ENCODE measurements at places on chromosomes 7 and 10.
A peak's percentile ranks its signal among the peaks of the same experiment; 100 is the strongest.

DNA sequence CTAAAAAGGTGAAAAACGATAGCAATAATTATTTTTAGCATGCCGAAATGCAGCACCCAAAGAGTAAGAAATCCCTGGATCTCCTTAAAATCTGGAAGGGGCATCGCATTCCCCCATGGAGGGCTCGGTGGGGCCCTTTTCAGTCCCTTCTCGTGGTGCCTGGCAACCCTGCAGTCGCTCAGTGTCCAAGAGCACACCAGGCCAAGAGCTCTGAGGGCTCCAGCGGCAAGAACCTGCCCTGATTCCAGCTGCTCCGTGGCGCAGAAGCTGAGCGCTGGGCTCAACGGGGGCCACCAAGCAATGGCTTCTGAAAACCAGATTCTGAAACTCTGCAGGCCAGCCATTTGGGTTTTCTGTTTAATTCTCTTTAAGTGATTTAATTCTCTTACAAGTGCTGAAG is 131.2 kb downstream of the PRKAG2 start:
- no peak for ATAC-seq

- ATAC-seq: no peak
These were observed 1131.9 kb upstream of the CELF2 start for GRCh38 chr10:9885761-9886160.

DNA sequence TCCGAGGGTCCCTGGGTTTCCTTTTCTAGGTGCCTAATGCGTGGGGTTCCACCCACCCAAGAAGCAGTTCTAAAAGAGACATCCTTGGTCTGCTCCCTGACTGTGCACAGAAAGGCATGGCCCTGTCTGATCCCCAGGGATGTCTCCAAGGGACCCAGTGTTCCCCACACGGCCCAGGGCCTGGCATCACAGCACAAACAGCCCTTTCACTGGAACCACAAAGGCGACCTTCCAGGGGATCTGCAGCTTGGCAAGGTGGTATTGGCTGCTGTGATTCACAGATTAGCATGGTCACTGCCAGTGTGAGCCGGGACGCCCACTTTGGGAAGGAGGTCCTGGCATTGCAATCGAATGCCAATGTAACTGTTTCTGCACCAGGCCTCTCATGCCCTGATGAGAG is 6.4 kb downstream of the KCNMA1 start:
- no peak for ATAC-seq

DNA sequence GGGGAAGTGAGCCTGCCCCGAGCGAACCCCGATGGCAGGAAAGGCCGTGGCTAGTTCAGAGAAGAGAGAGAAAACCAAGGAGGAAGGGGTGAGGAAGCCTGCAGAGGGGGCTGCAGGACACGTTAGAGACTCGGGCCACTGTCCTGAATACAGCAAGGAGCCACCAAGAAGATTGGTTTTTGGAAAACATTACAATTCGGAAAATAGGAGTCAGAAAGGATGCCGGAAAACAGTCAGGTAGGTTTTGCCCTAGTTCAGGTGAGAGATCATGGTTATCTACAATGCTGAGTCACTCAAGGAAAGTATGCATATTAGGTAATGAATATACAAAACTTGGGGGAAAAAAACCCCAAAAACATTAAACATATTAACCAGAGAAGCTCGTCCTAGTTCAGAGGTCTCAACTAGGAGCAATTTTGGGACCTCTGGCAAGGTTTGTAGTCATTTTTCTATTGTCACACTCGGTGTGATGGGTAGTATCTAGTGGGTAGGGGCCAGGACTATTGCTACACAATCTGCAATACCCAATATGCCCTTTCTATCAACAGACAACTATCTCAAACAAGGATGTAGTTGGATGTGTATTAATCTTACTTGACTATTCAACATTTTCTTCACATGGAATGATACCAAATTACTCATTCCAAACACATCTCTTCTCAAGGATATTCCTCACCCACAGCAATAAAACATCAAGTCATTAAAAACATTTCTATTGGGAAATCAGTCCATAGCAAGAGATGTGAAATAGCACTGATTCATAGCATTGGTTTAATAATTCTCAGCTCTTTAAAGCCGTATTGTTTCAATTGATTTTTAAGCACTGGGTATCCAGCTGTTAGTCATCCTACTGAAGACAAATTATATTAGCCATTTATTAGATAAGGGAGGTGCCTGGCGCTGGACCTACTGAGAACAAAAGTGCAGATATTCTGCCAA is 74.4 kb upstream of the RSU1 start:
- ATAC-seq: peak; percentile 78

- ATAC-seq: no peak
These were observed 106.1 kb upstream of the SP8 start for GRCh38 chr7:20892776-20893175.

GRCh38 chr7:113813471-113813870 is 105.3 kb downstream of the PPP1R3A start:
- ATAC-seq: no peak

GRCh38 chr7:2641406-2642393 is 9.9 kb downstream of the TTYH3 start:
- ATAC-seq: peak; percentile 68

DNA sequence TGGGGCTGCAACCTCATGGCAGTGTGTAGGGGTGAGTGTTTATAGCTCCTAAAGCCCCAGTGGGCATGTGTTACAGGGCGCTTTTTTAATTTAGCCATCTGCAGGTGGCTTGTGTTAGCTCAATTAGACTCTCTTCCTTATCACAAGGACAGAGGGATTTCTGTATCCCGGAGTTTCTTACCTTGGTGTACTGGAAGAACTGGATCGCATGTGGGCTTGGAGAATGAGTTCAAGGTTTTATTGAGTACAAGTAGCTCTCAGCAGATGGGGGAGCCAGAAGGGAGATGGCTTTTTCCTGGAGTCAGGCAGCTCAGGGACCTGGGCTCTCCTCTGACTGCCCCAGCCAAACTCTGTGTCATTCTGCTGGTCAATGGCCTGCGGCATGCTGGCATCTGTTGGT is 153.5 kb upstream of the C7orf33 start:
- no peak for ATAC-seq

DNA sequence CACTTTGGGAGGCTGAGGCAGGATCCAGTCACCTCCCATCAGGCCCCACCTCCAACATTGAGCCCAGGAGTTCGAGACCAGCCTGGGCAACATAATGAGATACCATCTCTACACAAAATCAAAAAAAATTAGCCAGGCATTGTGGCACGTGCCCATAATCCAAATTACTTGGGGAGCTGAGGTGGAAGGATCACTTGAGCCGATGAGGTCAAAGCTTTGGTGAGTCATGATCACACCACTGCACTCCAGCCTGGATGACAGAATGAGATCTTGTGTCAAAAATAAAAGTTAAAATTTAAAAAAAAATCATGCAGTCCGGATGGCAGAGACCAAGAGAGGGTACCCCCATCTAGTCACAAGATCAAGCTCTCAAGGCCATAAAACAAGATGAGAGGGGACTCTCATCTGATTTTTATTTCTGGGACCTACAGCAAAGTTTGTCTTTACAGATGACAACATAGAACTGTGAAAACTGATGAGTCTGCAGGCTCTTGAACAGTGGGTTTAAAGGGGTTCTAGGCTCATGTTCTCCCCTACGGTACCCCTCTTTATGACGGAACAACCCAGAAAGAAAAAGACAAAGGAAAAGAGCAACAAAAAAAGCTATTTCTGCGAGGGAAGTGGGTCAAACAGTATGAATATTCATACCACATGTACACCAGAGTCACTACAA is 28.9 kb upstream of the CREB3L2 start:
- ATAC-seq: no peak

- peak; percentile 66 for ATAC-seq
These were observed 133.5 kb downstream of the TSPAN12 start for GRCh38 chr7:120724448-120724847.

GRCh38 chr10:61257136-61257535 is 196.0 kb downstream of the TMEM26 start:
- no peak for ATAC-seq
